Daoy (cell line): ENCODE measurements at places on chromosomes 11 and 22. TPM values are rescaled to one million over a fixed set of nuclear protein-coding genes. Genes with fewer than 3 reads are reported as not detected.

GRCh38 chr11:113849713-113850112, 25.7 kb downstream of the USP28 start:
- DNase-seq = no peak

DNA sequence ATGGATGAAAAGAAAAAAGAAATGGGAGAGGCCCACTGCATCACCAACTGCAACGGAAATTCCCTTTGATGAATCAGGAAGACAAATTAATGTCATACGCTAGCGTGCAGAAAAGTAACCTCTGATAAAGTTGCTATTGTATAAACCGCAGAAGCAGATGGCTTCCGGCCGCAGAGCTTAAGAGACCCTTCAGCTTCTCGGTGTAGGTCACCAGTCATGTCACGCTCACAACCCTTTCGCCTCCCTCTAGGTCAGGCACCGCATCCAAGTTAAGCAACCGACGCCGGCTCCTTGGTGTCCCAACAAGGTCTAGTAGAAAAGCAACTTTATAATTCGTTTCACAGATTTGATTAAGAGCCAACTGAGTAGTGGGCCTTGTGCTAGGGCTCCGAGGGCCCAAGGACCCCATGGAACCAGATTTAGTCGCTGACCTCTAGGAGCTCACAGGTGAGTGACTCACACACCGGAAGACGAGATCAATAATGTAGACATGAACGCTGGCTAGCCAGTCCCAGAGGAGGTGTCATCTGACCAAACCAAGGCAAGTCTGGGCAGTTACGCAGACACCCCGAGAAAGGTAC, 1.2 kb upstream of the ZFP91 start:
- peak; percentile 92 for DNase-seq

DNA sequence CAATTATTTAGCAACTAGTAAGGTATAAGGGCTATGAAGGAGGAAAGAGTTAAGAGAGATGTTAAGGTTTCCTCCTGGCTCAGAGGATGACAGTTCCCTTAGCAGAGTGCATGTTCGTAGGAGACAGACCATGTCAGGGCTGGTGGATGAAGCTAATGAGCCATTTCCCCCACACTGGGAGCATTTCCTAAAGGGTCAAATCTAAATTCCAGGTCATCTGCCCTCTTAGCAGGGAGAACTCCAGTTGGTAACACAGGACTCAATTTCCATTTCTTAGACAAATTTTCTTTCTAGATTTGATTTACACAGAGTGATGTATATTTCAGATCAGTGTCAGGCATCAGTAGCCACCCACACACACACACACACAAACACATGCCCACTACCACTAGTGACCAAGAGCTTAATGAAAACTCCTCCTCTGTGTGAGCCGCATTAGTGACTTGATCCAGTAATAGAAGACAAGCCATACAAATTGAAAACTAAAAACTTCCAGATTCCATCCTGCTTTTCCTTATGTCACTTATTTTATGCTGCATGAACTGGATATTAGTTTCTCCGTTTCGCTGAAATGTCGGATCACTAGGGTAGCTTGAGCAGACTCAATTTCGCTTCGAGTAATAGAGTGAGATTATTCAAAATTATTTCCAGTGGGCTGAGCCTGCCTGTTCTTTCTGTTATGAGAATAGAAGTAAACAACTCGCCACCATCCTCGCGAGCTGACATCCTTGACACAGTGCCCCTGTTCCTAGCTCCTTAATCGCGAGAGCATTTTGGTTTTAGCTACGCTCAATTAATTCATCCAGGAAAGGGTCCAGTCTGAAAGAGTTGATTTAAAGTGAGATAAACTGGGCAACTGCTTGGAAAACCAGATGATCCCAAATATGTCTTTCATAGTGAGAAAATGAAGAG, 582.6 kb downstream of the SOX6 start:
- DNase-seq = no peak

- DNase-seq = no peak
Measured at GRCh38 chr22:29391546-29391945, 3.2 kb upstream of the AP1B1 start.

DNA sequence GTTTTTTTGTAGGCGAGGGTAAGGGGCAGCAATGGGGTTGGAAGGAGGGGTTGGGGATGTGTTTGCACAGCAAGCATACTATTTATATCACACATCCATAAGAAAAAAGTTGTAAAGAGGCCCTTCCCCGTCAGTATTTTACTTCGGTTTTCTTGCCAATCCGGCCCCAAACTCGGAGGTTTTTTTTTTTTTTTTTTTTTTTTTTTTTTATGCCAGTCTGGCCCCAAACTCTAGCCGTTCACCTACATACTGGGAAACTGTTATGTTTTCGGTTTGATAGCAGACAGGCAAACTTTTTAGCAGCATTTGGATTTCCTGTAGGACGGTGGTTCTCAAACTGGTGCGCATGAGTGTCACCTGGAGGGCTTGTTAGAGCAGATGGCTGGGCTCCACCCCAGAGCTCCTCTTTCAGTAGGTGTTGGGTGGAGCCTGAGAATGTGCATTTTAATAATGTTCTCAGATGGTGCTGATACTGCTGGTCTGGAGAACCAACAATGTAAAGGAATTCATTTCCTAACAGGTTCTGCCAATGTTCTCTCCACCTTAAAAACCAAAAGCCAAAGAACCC, 76.5 kb upstream of the ZBED5 start:
- no peak for DNase-seq

BTG4 gene
- not detected in 2 replicates for total RNA-seq

DNA sequence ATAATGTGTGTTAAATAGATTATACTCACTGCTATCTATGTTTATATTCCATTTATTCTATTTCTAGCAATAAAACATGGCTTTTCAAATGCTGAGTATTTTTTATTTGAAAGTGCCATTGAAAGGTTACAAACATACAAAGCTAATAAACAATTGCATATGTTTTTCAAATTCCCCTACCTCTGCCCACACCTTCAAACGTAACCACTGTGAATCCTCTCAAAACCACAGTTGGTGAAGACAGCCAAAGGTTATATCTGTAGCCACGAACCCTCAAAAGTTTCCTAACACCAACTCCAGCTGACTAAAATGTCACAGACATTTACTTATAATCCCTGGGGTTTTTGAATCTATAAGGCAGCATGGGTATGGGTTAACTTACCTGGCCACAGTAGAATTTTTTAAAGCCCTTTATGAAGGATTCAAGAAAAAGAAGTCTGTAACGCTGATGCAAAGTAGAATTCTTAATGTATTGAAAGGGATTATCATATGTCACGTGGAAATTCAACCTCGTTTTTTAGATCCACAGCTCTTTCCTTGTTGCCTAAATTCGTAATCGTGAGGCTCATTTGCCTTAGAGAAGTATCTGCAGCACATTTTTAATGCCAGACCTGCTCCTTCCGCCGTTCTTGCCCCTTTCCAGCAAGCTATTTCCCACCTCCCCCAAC, 122.5 kb upstream of the ZC3H12C start:
- DNase-seq = no peak

GRCh38 chr11:34840736-34841386, 75.3 kb downstream of the APIP start:
- DNase-seq = peak; percentile 27

DNA sequence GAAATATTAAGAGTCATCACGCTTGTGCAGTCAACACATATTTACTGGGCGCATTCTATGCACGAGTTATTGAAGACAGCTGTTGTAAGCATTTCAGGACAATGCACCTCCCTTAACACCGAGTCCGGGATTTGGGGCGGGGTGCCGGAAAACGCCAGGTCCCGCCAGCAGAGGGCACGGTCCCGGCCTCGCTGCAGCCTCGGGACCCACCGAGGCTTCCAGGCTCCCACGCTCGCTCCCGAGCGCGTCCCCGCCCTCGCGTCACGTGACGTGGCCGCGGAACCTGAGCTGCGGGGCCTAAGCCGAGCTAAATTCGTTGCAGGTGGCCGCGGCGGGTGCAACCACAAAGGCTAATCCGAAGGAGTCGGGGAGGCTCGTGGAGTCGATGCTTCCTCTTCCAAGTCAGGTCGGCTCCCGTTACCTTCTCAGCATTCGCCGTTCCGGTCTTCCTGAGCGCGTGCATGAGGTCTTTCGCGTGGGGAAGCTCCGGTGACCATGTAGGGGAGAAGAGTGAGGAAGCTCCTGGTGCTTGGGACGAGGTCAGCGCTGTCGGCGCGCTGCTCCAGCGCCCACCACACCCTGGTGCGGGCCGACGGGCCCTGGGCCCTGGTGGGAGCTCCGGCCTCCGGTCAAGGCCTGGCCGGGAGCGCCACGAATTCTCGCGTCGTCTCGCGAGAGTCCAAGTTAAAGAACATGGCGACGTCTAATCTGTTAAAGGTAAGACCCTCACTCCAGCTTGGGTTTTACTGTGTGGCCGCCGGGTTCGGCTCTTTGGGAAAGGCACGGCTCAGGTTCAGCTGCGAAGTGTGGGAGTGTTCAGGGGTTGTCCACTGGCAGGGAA, at the start of gene CUL5:
Gene CUL5, plus strand, starts transcription at position 243 of the 841 bp plus-strand sequence. Its CDS starts 451 bp downstream, at position 694.
- DNase-seq = peak; percentile 94

GRCh38 chr11:61955422-61956135, 5.4 kb downstream of the BEST1 start:
- DNase-seq = no peak

FUT4 gene
- 2.5 TPM in 2 replicates for total RNA-seq

DNA sequence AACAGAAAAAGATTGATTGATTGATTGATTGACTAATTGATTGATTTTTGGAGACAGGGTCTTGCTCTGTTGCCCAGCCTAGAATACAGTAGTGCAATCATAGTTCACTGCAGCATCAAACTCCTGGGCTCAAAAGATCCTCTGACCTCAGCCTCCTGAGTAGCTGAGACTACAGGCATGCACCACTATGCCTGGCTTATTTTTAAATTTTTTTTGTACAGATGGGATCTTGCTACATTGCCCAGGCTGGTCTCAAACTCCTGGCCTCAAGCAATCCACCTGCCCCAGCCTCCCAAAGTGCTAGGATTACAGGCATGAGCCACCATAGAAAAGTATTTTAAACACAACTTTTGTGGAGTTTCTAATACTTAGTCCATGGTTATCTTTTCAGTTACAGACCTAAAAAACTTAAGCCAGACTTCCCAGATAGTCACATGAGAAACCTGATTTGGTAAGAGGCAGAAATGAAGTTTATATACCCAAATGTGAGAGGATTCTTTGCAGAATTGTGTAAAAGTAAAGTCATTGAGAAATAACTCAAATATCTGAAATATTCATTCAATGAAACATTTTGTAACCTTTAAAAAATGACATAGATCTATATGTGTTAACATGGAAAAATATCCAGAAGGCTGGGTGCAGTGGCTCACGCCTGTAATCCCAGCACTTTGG, 186.5 kb downstream of the SWAP70 start:
- no peak for DNase-seq

GRCh38 chr11:118998822-118999221, 884 bp downstream of the CENATAC start:
- peak; percentile 81 for DNase-seq

ZNF408 gene
- total RNA-seq = 10.4 and 21.0 TPM in 2 replicates

DNA sequence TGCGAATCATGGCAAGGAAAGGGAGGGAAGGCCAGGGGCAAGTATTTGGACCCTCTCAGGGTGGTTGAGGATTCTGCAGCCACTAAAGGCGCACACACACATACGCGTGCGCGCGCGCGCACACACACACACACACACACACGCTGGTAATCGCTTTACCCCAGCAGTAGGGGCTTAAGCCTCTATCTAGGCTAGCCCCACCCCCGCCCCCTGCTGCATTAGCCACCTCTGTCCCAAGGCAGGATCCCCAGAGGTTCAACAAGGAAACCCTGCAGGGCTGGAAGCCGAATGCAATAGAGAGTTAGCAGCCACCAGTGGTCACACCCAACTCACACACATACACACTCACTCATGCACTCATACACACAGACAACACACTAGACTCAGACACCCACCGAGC, 28.6 kb upstream of the ELFN2 start:
- peak; percentile 32 for DNase-seq

DNA sequence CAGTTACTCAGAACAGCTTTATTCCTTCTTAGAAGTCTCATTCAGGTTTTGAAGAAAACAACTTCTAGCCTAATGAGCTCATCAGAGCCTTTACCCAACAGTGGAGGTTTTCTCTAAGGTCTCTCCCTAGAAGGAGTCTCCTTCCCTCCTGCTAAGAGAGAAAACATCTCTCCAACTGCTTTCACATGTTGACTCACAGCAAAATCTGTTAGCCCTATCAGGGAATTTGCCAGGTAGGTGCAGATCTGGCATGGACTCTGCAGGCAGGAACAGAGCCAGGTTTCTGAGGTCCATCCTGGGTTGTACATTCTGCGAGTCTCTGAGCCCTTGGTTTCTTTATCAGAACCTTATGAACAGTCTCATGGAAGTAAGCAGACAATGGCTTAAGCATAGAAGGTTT, 214.4 kb downstream of the HIPK3 start:
- no peak for DNase-seq

DNA sequence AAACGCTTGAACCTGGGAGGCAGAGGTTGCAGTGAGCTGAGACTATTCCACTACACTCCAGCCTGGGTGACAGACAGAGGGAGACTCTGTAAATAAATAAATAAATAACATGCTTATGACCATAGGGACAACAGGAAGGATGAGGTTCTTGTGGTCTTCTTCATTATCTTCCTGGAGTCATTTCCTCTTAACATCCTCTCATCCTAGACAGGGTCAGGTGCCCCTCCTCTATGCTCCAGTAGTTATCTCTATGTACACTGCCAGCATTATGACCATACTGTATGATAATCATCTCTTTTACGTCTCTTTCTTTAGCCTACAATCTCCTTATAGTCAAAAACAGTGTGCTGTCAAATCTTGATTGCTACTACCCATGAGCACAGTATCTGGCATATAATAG, 17.7 kb downstream of the RAB30 start:
- no peak for DNase-seq

DNA sequence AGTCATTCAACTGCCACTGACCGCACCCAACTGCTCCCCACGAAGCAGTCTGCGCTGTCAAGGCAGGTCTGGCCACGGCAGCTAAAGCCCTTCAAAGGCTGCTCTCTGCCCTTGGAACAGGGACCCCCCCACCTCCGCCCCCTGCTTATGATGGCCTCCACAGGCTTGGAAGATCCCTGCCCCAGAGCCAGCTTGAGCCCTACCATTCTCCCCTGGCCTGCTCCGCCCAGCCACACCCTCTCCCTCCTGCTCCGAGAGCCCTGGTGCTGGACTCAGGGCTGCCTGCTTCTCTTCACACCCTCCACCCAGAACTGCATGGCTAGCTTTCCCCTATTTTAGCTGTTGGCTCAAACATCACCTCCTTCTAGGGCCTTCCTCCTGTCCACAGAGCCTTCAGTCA, 19.0 kb downstream of the ZMAT5 start:
- DNase-seq = no peak

GRCh38 chr11:110787680-110788079, 75.4 kb upstream of the ARHGAP20 start:
- DNase-seq = no peak
